ENCODE measurements at places on chromosomes 13 and 19. TPM values are rescaled to one million over a fixed set of nuclear protein-coding genes. Genes with fewer than 3 reads are reported as not detected.
A peak's percentile ranks its signal among the peaks of the same experiment; 100 is the strongest.

SIGLEC12 gene
- total RNA-seq = not detected

STOML3 gene
- total RNA-seq = not detected

ZNF439 gene
- total RNA-seq = 1.2 TPM

PTH2 gene
- not detected for total RNA-seq

XRCC1 gene
- total RNA-seq = 43.2 TPM

KLK1 gene
- not detected for total RNA-seq

YJU2 gene
- 21.7 TPM for total RNA-seq

CDX2 gene
- not detected for total RNA-seq

DHDH gene
- total RNA-seq = 0.67 TPM

CD22 gene
- not detected for total RNA-seq

- peaks cover 35% of the 10 kb centered on the region for H3K27me3 ChIP-seq
- no peak overlapping the region for H3K4me3 ChIP-seq
- no peaks in the 10 kb centered on the region for H3K4me1 ChIP-seq
- no peaks in the 10 kb centered on the region for H3K36me3 ChIP-seq
Observed at GRCh38 chr19:28727480-28728159, 485.3 kb downstream of the UQCRFS1 start.

GRCh38 chr13:76637641-76638141, 248.5 kb downstream of the KCTD12 start:
- no peaks in the 10 kb centered on the region for H3K36me3 ChIP-seq
- peak overlapping the region; percentile 53 for H3K27ac ChIP-seq
- H3K4me3 ChIP-seq = no peak overlapping the region
- H3K4me1 ChIP-seq = peaks cover 13% of the 10 kb centered on the region

DNA sequence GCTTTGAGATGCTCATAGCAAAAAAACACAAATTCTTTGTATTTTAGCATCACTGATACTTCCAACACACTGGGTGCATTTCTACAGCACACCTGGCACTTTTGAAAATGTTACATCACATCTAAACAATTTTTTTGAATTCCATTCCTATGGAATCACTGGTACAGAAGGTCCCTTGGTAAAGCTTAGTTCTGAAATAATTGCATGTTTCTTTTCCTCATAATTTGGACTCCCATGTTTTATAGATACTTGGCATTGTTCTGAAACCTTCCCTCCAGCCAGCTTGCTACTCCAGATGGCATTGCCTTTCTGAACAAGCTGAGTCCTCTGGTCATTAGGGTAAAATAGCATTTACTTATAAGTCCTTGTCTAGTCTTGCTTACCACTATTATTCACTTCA, 481.3 kb upstream of the GPC6 start:
- H3K27me3 ChIP-seq = peaks cover 4% of the 10 kb centered on the region
- DNase-seq = no peak

DNA sequence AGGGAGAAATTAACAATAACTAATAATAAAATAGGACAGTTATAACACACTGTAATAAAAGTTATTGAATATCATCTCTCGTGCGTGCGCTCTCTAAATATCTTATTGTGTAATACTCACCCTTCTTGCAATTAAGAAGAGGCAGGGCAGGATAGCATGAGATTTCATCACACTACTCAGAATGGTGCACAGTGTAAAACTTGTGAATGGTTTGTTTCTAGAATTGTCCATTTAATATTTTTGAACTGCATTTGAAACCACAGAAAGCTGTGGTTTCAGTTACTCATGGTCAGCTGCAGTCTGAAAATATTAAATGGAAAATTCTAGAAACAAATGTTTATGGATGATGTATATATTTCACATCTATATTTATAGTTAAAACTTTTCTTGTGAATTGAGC, 161.1 kb downstream of the DCT start:
- no peak overlapping the region for H3K27ac ChIP-seq
- DNase-seq = no peak
- no peaks in the 10 kb centered on the region for H3K27me3 ChIP-seq
- peaks cover 24% of the 10 kb centered on the region for H3K4me1 ChIP-seq
- no peaks in the 10 kb centered on the region for H3K36me3 ChIP-seq

DNA sequence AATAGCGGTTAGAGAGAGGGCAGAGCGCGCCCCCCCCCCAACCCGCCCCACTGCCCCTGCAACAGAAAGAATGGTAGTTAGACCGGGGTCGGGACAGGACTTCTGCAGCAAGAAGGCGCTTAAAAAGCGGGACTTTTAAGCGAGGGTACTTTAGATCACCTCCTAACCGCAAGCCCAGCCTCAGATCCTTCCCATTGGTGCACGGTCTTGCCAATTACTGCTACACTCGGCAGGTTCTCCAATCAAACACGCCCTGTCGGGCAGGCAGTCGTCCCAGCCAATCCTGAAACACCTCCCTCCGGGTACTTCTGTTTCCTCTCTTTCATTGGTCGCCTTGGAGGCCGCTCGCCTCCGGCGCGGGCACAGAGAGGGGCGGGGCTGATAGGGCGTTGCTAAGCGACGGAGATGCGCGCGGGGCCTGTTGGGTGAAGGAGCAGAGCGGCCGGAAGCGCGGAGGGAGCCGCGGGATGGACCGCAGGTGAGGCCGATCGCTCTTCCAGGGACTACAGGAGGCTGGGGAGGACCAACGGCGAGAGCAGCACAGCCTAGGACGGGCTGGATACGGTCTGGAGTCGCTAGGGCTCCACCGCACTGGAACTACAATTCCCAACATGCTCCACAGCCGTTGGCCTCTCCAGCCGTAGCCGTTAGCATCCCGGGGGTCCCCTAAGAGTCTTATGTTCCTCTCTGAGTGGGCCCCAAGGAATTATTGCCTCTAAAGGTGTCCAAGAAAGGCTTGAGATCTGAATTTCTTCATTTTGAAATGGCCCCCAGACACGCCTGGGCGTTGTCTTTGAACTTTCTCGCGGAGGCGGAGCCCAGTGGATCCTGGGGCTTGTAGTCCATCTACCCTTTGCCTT, at the start of gene PROSER3:
Gene PROSER3, plus strand, starts transcription at position 428 of the 860 bp plus-strand sequence. Its CDS starts 40 bp downstream, at position 468.
- peak within 1 kb of the TSS; percentile 96 for H3K27ac ChIP-seq
- H3K4me1 ChIP-seq = peaks cover 25% of the 10 kb centered on the region
- H3K27me3 ChIP-seq = no peaks in the 10 kb centered on the region
- H3K36me3 ChIP-seq = peaks cover 13% of the 10 kb centered on the region

- no peak overlapping the region for H3K27ac ChIP-seq
- no peak overlapping the region for H3K4me3 ChIP-seq
- H3K27me3 ChIP-seq = no peaks in the 10 kb centered on the region
- no peaks in the 10 kb centered on the region for H3K36me3 ChIP-seq
- peaks cover 16% of the 10 kb centered on the region for H3K4me1 ChIP-seq
Observed at GRCh38 chr13:75479102-75479740, 2.7 kb downstream of the TBC1D4 start.

- DNase-seq = no peak
- no peaks in the 10 kb centered on the region for H3K4me1 ChIP-seq
- no peak overlapping the region for H3K27ac ChIP-seq
- H3K27me3 ChIP-seq = no peaks in the 10 kb centered on the region
Observed at GRCh38 chr19:36150586-36150985, 1.7 kb downstream of the COX7A1 start.

DNA sequence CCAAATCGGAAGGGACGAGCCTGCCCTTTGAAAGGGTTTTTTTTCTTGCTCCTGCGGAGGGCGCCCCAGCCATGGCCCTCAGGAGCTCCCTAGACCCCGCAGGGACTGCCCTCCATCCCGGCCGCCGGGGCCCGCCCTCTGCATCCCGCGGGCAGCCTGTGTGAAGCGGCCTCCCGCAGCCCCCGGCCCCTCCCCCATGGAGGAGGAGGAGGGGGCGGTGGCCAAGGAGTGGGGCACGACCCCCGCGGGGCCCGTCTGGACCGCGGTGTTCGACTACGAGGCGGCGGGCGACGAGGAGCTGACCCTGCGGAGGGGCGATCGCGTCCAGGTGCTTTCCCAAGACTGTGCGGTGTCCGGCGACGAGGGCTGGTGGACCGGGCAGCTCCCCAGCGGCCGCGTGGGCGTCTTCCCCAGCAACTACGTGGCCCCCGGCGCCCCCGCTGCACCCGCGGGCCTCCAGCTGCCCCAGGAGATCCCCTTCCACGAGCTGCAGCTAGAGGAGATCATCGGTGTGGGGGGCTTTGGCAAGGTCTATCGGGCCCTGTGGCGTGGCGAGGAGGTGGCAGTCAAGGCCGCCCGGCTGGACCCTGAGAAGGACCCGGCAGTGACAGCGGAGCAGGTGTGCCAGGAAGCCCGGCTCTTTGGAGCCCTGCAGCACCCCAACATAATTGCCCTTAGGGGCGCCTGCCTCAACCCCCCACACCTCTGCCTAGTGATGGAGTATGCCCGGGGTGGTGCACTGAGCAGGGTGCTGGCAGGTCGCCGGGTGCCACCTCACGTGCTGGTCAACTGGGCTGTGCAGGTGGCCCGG, 815 bp downstream of the MAP3K10 start:
- no peak overlapping the region for H3K27ac ChIP-seq
- H3K27me3 ChIP-seq = no peaks in the 10 kb centered on the region
- peak overlapping the region; percentile 55 for H3K4me3 ChIP-seq
- H3K36me3 ChIP-seq = no peaks in the 10 kb centered on the region
- DNase-seq = no peak

DNA sequence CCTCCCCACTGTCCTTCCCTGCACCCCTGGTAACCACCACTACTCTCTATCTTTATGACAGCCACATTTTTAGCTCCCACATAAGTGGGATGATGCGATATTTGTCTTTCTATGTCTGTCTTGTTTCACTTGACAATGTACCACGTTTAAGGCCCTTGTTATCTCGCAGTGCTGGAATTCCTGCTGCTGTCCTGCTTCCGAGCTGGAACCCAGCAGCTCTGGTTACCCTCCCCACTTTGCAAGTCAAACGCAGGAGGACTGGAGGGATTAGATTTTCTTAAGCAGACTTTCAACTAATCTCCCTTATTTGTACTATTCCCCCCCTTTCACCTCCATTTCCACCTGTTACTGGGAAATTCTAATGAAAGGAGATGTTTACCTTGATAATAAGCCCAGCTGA, 59.1 kb upstream of the PDX1 start:
- peaks cover 15% of the 10 kb centered on the region for H3K27me3 ChIP-seq
- H3K4me3 ChIP-seq = no peak overlapping the region
- H3K4me1 ChIP-seq = no peaks in the 10 kb centered on the region
- no peaks in the 10 kb centered on the region for H3K36me3 ChIP-seq
- DNase-seq = no peak
- H3K27ac ChIP-seq = no peak overlapping the region

- no peak overlapping the region for H3K4me3 ChIP-seq
- H3K4me1 ChIP-seq = peaks cover 2% of the 10 kb centered on the region
- H3K36me3 ChIP-seq = no peaks in the 10 kb centered on the region
- no peak overlapping the region for H3K27ac ChIP-seq
- peaks cover 2% of the 10 kb centered on the region for H3K27me3 ChIP-seq
Observed at GRCh38 chr13:21095311-21095710, 33.9 kb upstream of the LATS2 start.

- H3K4me3 ChIP-seq = no peak overlapping the region
- no peaks in the 10 kb centered on the region for H3K27me3 ChIP-seq
- no peak overlapping the region for H3K27ac ChIP-seq
Observed at GRCh38 chr13:80072231-80072630, 268.7 kb downstream of the SPRY2 start.

- no peak overlapping the region for H3K27ac ChIP-seq
- no peaks in the 10 kb centered on the region for H3K36me3 ChIP-seq
- DNase-seq = no peak
- peaks cover 22% of the 10 kb centered on the region for H3K4me1 ChIP-seq
- H3K4me3 ChIP-seq = no peak overlapping the region
Observed at GRCh38 chr19:3073159-3073563, 10.9 kb upstream of the TLE5 start.

GRCh38 chr13:96900986-96901385, 93.3 kb downstream of the OXGR1 start:
- no peak overlapping the region for H3K4me3 ChIP-seq
- no peaks in the 10 kb centered on the region for H3K36me3 ChIP-seq
- H3K4me1 ChIP-seq = peaks cover 3% of the 10 kb centered on the region
- DNase-seq = no peak
- H3K27me3 ChIP-seq = peaks cover 10% of the 10 kb centered on the region

DNA sequence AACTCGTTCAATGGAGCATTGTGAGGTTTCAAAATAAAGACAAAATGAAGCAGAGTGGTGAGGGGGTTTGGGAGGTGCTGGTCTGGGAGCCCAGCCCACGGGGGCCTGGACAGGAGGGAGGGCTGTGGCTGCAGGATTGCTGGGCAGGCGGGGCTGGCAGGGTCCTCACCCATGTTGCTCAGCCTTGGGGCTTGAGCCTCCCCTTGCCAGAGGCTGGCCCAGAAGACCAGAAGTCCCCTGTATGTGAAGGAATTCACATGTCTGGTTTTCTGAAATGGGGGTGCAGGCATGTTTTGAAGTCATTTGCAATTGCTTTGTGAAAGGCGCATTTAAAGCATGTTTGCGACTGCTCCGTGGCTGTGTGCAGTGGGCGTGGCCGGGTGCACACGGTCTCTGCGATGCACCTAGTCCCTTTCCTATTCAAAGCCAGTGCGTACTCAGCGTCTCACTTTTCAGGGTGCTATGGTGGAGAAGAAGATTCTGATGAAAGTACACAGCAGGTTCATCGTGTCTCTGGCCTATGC, 2.3 kb downstream of the GRK1 start:
- DNase-seq = no peak
- H3K27ac ChIP-seq = no peak overlapping the region
- H3K4me1 ChIP-seq = no peaks in the 10 kb centered on the region
- peaks cover 2% of the 10 kb centered on the region for H3K27me3 ChIP-seq
- H3K4me3 ChIP-seq = no peak overlapping the region

DNA sequence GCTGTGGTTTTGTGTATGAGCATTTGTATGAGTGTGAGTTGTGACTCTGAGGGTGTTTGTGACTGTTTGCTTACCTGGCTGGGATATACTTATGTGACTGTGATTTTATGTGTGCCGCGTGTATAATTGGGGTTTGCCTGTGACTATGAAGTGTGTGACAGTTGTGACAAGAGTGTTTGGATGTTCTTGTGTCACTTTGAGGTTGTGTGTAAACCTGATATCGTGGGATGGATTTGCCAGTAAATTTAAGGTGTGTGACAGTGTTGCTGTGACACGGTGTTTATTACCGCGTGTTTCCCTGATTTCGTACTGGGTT, 442 bp downstream of the ZNF420 start:
- H3K27ac ChIP-seq = peak overlapping the region; percentile 86
- H3K36me3 ChIP-seq = peaks cover 32% of the 10 kb centered on the region
- peak overlapping the region; percentile 99 for H3K4me3 ChIP-seq
- H3K27me3 ChIP-seq = no peaks in the 10 kb centered on the region
- H3K4me1 ChIP-seq = peaks cover 23% of the 10 kb centered on the region

DNA sequence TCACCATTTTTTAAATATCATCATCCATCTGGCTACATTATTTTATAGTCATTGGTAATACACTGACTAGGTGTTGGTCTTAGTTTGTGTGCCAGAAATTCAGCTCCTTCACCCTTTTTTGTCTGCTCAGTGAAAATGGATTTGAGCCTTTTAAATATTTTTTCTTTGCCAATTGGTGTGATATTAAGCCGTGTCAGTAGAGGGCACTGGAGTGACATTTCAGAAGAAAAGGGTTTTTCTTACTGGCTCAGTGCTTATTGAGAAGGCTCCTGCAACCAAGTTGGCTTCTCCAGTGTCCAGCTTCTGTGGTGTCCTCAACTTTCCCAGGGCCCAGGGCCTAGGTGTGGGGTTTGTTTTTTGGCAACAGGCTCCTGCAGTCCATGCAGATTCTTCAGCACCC, 546.6 kb downstream of the DACH1 start:
- H3K27ac ChIP-seq = no peak overlapping the region
- DNase-seq = no peak
- H3K27me3 ChIP-seq = peaks cover 4% of the 10 kb centered on the region

- H3K4me3 ChIP-seq = no peak overlapping the region
- no peak for DNase-seq
- H3K27ac ChIP-seq = peak overlapping the region; percentile 47
- H3K27me3 ChIP-seq = no peaks in the 10 kb centered on the region
- peaks cover 4% of the 10 kb centered on the region for H3K4me1 ChIP-seq
- peaks cover 48% of the 10 kb centered on the region for H3K36me3 ChIP-seq
Observed at GRCh38 chr13:95793018-95793555, 116.1 kb downstream of the DNAJC3 start.
